Temporal lobe (tissue), 4 donors: ENCODE measurements at places on chromosomes 7 and 10. TPM values are rescaled to one million over a fixed set of nuclear protein-coding genes. Genes with fewer than 3 reads are reported as not detected.

Gene SFTPD
- total RNA-seq = 0.25 TPM

Gene HKDC1
- total RNA-seq = 1.7 TPM

Gene SYNPO2L
- total RNA-seq = not detected

Gene PDE1C
- 21.1 TPM for total RNA-seq

Gene NEURL1
- 26.8 TPM for total RNA-seq

Gene MMS19
- 49.7 TPM for total RNA-seq

Gene CBLL1
- total RNA-seq = 29.0 TPM

Gene ZNF273
- 21.4 TPM for total RNA-seq

Gene NEBL
- 43.0 TPM for total RNA-seq

Gene CFAP46
- total RNA-seq = 2.0 TPM

Gene CRYGN
- 0.25 TPM for total RNA-seq

Gene C7orf57
- 1.2 TPM for total RNA-seq

Gene KCNIP2
- 7.9 TPM for total RNA-seq

Gene OR2A7
- total RNA-seq = 0.74 TPM

Gene ARHGEF35
- 0.49 TPM for total RNA-seq

Gene CYP17A1
- not detected for total RNA-seq

Gene GJD4
- not detected for total RNA-seq

Gene IDI2
- not detected for total RNA-seq

Gene PRKCQ
- 2.2 TPM for total RNA-seq

Gene ADCYAP1R1
- total RNA-seq = 62.0 TPM

Gene SCIN
- 0.98 TPM for total RNA-seq

Gene MCM10
- 2.0 TPM for total RNA-seq

Gene TMEM130
- total RNA-seq = 8.9 TPM

Gene SPDYE16
- 0.25 TPM for total RNA-seq

Gene NEUROG3
- not detected for total RNA-seq

Gene PDLIM1
- 2.0 TPM for total RNA-seq

Gene OPN4
- not detected for total RNA-seq

Gene STOX1
- 6.4 TPM for total RNA-seq

Gene NODAL
- total RNA-seq = 2.0 TPM
